ENCODE measurements at places on chromosomes 16 and 17.

DNA sequence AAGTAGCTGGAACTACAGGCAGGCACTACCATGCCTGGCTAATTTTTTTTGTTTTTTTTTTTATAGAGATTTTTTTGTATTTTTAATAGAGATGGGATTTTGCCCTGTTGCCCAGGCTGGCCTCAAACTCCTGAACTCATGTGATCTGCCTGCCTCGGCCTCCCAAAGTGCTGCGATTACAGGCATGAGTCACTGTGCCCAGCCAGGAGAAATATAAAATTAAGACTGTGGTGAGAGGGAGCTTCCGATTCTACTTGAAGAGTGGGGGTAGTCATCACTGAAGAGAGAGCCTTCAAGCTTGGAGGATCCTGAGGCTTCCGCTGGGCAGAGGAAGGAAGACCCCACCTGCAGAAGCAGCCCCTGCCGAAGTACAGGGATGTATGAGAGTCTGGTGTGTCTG lies 34.4 kb upstream of the RGS9 start:
- no peak for DNase-seq

- no peak for DNase-seq
Observed at GRCh38 chr16:76676356-76676755, 399.2 kb downstream of the CNTNAP4 start.

DNA sequence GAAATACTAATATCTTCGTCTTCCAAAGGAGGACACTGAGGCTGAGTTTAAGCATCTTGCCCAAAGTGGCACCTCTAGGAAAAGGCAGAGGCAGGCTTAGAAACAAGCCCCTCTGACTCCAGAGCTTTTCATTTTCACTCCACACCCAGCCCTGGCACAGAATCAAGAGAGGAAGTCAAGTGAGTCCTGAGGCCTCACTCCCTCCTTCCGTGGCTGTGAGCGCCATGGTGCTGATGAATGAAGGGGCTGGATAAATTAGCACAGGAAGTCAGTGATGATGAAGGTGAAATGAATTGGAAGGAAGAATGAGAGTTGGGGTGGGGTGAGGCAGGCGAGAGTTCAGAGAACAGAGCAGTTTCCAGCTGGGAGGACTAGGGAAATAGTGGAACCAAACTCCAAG lies 179.3 kb downstream of the TMEM132E start:
- DNase-seq = no peak

GRCh38 chr17:33560165-33560564 lies 267.1 kb upstream of the ASIC2 start:
- no peak for DNase-seq

- no peak for DNase-seq
Observed at GRCh38 chr17:40306395-40306794, 2.6 kb upstream of the RARA start.

GRCh38 chr16:53932975-53933374 lies 229.0 kb downstream of the FTO start:
- no peak for DNase-seq

DNA sequence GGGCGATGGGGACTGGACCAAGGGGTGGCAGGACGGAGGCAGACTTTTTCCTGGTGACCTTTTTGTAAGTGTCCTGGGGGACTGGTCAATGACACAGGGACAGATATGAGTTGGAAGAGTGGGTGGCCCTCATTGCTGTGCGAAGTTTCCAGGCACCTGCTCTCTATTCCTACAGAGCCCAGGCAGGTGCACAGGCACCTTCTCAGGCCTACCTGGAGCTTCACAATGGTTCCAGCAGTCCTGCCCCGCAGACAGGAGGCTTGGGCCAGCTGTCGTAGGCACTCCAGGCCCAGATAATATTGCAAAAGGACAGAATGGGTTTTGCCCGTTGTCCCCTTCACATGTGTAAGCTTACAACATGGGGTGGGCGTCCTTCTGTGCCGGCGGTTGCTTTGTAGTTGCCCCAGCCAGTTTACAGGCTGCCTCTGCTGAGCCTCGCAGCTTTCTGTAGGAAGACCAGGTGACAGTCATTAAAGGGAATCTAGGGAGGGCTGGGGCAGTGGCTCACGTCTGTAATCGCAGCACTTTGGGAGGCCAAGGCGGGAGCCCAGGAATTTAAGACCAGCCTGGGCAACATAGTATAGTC lies 84.3 kb downstream of the ARHGAP23 start:
- DNase-seq = no peak

DNA sequence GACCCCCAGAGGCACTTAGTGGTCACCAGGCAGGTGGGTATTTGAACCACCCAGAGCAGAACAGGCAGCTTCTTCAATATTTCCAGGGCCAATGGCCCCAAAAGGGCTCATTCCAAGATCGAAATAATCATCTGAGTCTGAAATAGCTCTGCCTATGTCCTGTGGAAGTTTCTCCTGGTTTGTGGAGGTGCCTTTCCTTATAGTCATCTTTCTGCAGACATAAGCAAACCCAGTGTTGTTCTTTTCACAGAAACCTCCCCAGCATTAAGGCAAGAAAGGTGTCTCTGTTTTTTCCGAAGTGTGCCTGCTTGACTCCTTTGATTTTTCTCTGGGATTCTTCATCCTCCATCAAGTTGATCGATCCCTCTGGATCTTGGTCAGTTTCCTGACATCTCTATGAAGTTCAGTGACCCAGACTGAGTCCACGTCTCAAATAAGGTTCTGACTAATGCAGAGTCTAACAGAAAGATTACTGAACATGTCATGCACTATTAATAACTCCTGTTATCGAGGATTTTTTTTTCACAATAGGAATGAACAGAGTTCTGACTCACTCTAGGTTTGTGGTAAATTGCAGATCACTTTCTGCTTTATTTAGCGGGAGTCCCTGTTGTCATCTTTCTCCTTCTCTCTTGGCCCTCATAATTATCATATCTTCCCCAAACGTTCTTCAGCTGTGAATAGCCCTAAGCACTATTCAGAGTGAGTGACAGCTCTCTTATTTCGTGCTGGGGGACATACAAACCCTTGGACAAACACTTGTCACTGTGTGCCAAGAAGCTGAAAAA lies 1.5 kb downstream of the LRRC3C start:
- DNase-seq = no peak

- DNase-seq = no peak
Observed at GRCh38 chr17:55735731-55736405, 13.2 kb upstream of the TMEM100 start.

DNA sequence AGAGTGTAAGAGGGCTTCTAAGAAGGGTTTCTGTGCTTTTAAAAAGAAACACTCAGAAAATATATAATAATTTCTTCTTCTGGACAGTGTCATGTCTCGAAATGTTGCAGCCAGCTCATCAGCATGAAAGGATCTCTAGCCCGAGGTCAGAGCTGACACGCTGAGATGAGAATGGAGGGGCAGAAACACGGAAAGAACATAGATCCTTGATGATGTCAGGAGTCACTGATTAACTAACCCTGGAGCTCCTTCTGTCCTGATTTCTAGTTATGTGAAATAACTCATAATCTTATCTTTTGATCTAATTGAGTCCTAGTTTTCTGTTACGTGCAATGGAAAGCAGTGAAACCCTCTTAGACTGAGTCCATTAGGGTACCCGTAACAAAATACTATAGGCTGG lies 10.3 kb upstream of the TOX3 start:
- no peak for DNase-seq

GRCh38 chr17:21842332-21843317 lies 150.3 kb downstream of the KCNJ18 start:
- DNase-seq = no peak

- no peak for DNase-seq
Observed at GRCh38 chr16:74275711-74276110, 20.9 kb upstream of the PSMD7 start.

- no peak for DNase-seq
Observed at GRCh38 chr16:75532791-75533190, 3.1 kb downstream of the CHST5 start.
